Activated CD4-positive, alpha-beta T cell treated with anti-CD3 and anti-CD28 coated beads, Interleukin-2, amount 10 ng/mL, durations not matched to agents 24 days and 14 days (primary cell): ENCODE measurements at places on chromosomes 4 and X.
A peak's percentile ranks its signal among the peaks of the same experiment; 100 is the strongest.

DNA sequence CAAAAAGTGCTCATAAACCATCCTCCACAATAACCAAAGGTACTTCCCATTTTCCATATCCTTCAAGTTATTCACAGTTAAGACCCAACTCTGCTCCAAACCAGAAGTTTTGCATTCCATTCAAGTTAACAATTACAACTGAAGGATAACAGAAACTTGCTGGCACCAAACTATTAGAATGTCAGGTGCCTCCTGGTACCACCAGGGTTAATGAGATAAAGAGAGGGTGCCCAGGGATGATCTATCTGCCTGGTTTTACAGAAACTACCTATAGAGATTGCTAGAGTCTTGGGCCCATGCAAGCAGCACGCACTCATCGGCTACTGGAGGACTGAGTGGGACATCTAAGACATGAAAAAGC, 114.6 kb downstream of the RBM47 start:
- no peak for DNase-seq
- H3K4me3 ChIP-seq = peak overlapping the region; percentile 1
- H3K27me3 ChIP-seq = no peaks in the 10 kb centered on the region
- peaks cover 28% of the 10 kb centered on the region for H3K4me1 ChIP-seq
- H3K36me3 ChIP-seq = no peaks in the 10 kb centered on the region
- H3K27ac ChIP-seq = no peak overlapping the region

DNA sequence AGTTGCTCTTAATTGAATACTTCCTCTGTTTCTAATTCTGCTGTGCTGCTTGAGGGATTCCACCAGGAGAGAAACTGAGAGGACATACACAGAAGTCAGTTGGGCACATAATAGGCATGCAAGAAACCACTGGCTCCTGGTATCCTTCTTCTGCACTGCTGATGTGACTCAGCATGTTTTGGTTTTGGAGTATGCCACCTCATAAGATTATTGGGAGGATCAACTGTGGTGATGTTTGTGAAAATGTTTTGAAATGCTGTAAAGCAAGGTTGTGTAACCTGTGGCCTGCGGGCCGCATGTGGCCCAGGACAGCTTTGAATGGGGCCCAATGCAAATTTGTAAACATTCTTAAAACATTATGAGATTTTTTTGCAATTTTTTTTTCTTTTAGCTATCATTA, 119.6 kb downstream of the GATB start:
- H3K4me1 ChIP-seq = no peaks in the 10 kb centered on the region
- no peak overlapping the region for H3K27ac ChIP-seq
- no peak for DNase-seq
- H3K27me3 ChIP-seq = peaks cover 19% of the 10 kb centered on the region
- no peak overlapping the region for H3K4me3 ChIP-seq

DNA sequence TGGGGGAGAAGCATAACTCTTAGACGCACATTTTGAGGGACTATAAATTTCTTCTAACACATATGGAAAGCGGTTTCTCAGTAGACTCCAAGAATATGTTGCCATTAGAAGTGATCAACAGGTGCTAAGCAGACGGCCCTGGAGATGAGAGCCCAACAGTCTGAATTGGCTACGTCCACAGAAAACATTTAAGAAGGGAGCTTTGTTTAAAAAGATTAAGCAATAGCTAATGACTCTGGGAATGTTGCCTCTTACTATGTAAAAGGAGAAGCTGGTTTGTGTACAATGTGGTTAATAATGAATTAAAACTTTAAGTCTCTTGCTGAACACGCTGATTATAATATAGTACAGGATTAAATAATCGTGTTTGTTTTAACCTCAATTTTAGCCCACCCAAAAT, 399.5 kb downstream of the SMARCA1 start:
- no peak overlapping the region for H3K27ac ChIP-seq
- H3K4me3 ChIP-seq = no peak overlapping the region
- H3K36me3 ChIP-seq = no peaks in the 10 kb centered on the region
- no peaks in the 10 kb centered on the region for H3K4me1 ChIP-seq

- H3K4me3 ChIP-seq = no peak overlapping the region
- no peaks in the 10 kb centered on the region for H3K4me1 ChIP-seq
Observed at GRCh38 chr4:169952236-169953002, 73.8 kb downstream of the MFAP3L start.

DNA sequence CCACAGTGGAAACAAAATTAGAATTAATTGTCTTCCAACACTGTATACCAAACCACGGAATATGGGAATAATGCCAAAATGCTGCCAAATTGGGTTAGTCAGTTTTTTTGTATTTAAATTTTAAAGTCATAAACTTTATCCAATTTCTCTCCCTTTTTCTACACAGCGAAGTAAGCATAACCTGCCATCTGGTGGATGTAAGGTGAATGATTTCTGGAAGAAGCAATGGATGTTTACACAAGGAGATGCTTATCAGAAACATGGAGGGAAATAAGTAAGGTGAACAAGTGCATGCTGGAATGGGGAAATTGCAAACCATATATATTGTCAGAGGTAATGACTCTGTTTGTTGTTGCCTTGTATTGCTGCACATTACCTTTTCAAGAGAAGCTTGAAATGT, 691.9 kb downstream of the TECRL start:
- H3K36me3 ChIP-seq = no peaks in the 10 kb centered on the region
- no peak overlapping the region for H3K27ac ChIP-seq
- H3K4me1 ChIP-seq = no peaks in the 10 kb centered on the region
